Left renal cortex interstitium (tissue), 4 donors: ENCODE measurements at places on chromosomes 2 and 18. TPM values are rescaled to one million over a fixed set of nuclear protein-coding genes. Genes with fewer than 3 reads are reported as not detected.

The INO80D gene
- 7.8 TPM for polyA plus RNA-seq

The COL4A4 gene
- polyA plus RNA-seq = 48.3 TPM

DNA sequence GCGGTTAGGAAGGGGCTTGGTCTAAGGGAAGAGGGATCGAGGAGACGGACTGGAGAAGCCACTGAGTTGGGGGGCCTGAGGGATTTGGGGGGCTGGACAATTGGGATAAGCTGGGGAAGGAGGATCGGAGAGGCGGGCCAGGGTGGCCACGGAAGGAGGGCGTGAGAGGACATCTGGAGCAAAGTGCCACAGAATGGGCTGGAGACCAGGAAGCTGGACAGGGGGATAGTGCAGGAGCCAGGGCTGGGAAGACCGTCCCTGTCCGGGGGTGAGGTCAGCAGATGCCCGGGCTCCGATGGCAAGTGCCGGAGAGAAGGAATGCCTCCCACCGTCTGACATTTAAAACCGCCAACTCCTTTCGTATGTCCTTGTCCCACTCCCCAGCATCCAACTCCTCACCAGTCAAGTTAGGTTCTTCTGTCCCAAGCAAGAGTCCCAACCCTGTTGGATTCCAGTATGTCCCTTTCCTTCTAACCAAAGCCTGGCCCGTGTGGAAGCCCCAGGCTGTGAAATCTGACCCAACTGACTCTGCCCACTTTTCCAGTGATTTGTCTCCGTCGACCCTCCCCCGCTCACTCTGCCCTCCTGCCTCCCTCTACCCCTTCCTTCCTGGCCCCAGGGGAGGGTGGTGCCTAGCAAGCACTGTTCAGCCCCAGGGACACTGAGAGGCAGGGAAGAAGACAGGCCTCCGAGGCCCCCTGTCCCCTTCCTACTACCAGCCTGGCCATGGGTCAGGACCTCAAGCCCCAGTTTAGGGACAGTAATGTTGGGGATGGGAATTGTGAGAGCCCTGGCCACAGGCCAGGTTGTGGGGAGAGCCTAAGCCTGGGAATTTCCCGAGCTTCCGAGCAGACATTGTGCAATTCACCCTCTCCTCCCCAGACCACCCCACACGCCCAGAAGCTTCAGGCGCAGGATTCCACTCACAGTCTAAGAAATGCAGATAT lies 31.5 kb upstream of the TMBIM1 start:
- DNase-seq = no peak

DNA sequence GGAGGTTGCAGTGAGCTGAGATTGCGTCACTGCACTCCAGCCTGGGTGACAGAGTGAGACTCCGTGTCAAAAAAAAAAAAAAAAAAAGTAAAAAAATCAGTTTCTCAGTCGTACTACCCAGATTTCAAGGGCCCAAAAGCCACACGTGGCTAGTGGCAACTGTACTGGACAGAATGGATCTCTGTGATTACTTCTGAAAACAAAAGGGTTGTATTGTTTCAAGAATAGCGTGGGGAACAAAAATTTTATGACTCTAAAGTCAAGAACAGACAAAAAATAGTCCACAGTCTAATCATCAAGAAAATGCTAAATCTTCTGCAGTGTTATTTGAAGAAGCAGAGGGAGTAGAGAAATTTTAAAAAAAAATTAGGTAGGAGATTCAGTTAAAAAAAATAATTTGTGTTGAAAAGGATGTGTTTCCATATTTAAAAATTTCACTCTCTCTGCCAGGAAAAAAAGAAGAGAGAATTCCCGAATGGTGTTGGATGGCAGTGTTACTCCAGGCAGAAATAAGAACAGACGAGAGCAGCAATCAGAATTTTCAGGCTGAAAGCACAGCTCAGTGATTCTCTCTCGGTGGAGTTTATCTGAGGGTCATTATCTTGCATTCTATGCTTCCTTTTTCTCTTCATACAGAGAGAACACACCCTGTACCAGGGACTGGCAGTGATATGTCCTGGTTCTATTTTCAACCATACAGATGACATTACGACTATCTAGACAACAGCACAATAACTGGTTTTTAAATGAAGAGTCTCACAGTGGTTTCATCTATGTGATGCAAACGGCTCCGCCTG lies 61.8 kb downstream of the CABYR start:
- DNase-seq = no peak

DNA sequence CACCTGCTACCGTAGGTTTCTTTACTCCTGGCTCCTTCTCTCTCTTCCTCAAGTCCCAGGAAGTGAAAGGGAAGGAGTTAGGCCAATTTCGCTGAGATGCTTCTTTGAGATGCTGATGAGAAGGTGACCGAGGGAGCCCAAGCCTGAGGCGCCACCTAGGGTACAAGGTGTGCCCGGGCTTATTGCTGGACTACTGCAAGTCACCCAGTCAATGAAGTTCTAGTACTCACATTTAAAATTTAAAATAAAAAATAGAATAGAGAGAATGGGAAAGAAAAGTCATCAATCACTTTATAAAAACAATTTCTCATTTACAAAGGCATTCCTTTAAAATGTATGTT lies 45.3 kb downstream of the ACAA2 start:
- DNase-seq = peak; percentile 20

DNA sequence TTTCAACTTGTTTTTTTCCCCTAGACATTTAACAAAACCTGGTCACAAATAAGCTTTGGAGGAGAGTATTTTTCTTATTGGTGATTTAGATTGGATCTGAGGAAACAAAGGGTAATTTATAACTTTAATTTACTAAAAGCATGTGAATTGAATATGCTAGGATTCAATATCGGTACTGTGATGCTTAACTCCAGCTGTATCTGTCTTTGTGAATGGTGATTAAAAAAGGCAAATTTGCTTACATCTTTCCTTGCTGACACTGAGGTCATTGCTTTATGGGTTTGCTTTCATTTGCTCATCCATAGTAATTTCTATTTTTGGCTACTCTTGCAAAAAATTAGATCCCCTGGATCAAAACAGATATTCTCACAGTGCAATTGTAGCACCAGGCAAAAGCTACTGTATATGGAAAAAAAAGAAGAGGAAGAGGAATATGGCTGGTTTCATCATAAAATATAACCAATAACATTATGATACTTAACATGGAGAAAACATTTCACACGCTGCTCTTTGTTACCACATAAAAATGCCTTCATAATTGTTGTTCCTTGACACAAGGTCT lies 832.0 kb upstream of the ZEB2 start:
- no peak for DNase-seq

- DNase-seq = no peak
Observed at GRCh38 chr2:7057865-7058400, 140.7 kb downstream of the RNF144A start.
